ENCODE measurements at places on chromosomes 3 and 15.
A peak's percentile ranks its signal among the peaks of the same experiment; 100 is the strongest.

GRCh38 chr3:136932978-136933772 lies 24.6 kb upstream of the IL20RB start:
- no peak for DNase-seq

GRCh38 chr3:38030126-38031021 lies 932 bp upstream of the PLCD1 start:
- no peak for DNase-seq

GRCh38 chr3:46866720-46867549 lies 3.7 kb upstream of the MYL3 start:
- peak; percentile 79 for DNase-seq

GRCh38 chr3:50124800-50125178 lies 30.3 kb upstream of the SEMA3F start:
- DNase-seq, result no peak

DNA sequence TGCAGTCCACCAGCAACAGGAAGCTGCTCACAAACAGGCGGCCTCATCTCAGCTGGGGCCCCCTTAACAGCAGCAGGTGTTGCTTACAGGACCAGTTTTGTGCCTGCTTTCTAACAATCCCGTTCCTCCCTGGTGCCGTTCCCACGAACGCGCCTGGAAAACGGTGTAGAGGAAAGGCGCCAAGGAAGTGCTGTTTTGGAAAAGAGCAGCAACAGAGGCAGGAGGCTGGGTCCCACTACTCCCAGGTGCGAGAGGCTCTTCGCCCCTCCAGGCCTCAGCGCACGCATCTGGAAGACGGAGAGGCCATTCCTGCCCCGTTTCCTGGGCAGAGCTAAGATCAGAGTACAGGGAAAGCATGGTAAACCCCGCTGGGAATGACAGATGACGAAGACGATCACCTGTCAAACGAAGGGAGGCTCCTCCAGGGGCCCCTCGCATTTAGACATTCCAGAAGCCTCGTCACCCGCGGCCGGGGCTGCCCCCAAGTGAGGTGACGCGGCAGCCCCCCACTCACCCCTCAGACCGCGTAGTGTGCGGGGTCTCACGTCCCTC lies 603 bp downstream of the SCAPER start:
- DNase-seq, result no peak

DNA sequence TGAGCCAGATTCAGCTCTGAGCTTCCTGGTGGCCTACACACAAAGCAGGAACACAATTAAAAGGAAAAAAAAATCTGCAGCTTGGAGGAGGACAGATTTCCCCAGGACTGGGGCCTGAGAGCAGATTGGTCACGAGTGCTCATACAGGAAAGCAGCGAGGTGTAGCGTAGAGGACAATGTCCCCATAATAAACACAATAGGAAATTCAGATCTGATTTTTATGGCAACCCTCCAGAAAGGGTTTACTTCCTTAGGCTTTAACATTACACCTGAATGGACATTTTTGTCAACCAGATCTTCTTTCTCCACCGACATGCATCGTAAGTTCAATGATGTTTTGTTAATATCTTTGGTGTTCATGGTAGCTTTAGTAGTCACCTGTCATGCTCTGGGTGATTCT lies 23.3 kb downstream of the SLC6A20 start:
- no peak for DNase-seq

GRCh38 chr15:69750253-69750652 lies 297.6 kb downstream of the RPLP1 start:
- no peak for DNase-seq

DNA sequence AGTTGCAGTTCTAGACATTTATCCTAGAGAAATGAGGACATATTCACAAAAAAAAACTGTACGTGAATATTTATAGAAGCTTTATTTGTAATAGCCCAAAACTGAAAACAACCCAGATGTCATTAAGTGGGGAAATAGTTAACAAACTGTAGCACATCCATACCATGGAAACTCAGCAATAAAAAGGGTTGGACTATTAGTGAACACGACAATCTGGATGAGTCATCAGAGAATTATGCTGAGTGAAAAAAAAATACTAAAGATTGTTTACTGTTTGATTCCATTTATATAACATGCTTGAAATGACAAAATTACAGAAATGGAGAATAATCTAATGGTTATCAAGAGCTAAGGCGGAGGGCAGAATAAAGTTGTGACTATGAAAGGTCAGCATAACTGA lies 59.5 kb downstream of the CPA3 start:
- DNase-seq, result no peak

GRCh38 chr3:4850211-4850927 lies 128.9 kb upstream of the BHLHE40 start:
- peak; percentile 12 for DNase-seq

- no peak for DNase-seq
These were observed 189.0 kb downstream of the STT3B start for GRCh38 chr3:31721676-31722075.

GRCh38 chr15:64931381-64931780 lies 19.7 kb downstream of the ANKDD1A start:
- no peak for DNase-seq

DNA sequence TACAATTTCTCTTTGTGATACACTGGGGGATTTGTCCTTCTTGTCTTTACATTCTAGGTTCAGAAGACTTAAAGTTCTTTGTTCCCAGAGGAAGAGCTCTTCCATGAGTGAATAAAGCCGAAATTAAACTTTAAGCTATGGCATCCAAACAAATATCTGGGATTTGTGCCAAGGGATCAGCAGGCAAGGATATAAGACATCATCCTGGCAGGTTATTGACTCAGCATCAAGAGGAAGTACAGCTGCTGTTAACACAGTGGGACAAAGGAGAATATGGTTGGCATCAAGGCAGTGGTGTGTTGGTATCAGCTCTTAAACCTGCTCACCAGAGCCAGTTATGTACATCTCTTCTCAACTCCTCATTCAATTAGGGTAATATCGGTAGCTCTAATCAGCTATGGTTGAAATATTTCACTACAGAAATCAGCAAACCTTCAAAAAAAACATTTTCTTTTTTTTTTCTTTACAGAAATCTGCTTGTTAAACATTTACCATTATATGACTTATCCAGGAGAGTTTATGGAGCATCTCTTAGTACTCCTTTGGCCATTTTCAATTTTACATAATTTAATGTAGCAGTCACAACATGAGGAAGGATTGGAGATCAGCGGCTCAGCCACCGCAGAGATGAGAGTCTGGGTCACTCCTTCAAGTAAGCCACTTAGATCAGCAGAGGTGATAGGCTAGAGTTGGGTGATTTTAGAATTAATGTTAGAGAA lies 1198.6 kb upstream of the EPHA6 start:
- DNase-seq, result no peak

GRCh38 chr3:193890016-193890897 lies 245.7 kb upstream of the HES1 start:
- no peak for DNase-seq

GRCh38 chr3:195829897-195830254 lies 18.1 kb upstream of the MUC4 start:
- no peak for DNase-seq

GRCh38 chr15:97196048-97197014 lies 764.2 kb upstream of the ARRDC4 start:
- no peak for DNase-seq
